ENCODE measurements at places on chromosomes 3 and 15.

DNA sequence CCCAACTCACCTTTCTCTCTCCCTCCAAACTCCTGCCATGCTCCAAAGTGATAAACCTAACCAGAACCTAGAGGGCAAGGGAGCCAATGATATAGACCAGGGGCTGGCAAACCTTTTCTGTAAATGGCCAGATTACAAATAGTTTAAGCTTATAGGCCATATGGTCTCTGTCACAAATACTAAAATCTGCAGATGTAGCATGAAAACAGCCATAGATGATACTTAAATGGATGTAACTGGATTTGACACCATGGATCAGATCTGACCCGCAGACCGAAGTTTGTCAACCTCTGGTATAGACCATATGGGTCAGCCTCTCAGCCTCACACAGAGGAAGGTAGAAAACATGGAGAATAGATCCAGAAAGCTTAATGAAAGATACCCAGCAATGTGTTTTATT, 165.2 kb upstream of the STT3B start:
- DNase-seq = no peak

GRCh38 chr3:81300324-81300927, 461.0 kb downstream of the GBE1 start:
- no peak for DNase-seq

GRCh38 chr3:10421996-10422395, 83.4 kb downstream of the ATP2B2 start:
- DNase-seq = no peak

GRCh38 chr3:193305356-193305755, 64.3 kb downstream of the PLAAT1 start:
- DNase-seq = no peak

- no peak for DNase-seq
These were observed 84.5 kb upstream of the TMEM108 start for GRCh38 chr3:132953683-132954082.

DNA sequence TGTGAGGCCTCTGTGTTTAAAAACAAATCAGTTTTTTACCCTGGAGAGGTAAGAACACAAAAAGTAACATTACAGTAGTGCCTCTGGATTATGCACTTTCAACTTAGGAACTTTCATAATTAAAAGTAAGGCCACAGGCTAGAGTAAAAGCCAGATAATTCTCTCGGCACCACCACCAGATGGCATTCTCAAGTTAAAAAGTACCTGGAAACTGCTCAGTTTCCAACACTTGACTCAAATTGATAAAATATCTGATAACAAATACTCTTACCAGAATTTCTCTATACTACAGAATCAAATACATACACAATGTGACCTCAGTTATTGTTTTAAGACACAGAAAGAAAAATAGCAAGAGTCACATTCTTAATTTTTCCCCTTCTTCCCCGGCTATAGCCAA, 19.9 kb downstream of the SPICE1 start:
- no peak for DNase-seq

GRCh38 chr3:98826126-98826525, 63.0 kb downstream of the ST3GAL6 start:
- DNase-seq = no peak

DNA sequence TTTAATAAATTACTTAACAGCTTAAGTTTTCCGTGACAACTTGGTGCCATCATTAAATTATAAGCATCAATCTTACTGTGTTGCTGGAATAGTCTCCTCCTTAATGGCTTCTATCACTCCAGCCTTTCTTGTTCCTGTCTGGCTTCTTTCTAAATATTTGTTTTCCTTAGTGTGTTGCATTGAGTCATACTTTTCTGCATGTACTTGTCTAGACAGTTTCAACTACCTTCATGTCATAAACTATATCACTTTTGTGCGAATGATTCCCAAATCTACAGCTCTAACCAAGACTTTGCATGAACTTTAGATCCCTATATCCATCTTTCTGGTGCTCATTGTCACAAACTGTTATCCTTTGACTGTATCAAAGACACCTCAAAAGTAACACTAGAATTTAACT, 78.4 kb downstream of the AKAP13 start:
- no peak for DNase-seq

- DNase-seq = no peak
These were observed 1.2 kb downstream of the CFAP91 start for GRCh38 chr3:119703820-119704531.

GRCh38 chr15:57563416-57563815, 28.3 kb upstream of the MYZAP start:
- DNase-seq = no peak

DNA sequence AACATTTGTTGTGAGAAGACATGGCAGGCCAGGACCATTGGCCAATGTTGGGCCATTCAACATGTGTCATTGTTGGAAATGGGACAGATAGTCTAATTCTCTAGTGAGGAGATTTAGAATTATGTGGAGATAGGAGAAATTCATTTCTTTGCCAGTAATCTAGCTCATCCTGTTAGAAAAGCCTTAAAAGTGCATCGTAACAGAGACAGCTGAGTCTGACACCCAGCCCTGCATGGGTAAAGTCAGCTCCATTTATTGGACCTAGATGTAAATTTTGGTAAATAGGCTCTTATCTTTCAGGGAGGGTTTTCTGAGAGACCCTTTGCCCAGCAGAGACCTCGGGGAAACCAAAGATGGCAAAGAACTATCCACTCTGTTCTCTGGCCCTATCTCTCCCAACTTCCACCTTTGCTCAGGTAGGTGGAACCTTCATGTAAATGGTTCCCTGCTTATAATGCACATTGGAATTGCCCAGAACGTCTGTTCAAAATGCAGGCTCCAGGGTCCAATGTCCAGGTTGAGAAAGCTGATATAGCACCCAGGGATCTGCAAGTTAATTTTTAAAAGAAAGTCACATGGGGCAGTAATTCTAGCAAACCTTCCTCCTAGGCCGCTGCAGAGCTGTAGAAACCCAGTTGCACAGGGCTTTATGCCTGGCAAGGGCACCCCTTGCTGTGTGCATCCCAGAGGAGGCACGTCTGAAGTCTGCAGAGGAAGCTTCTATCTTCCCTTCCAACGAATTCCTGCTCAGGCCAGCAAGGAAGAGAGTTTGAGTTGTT, 365.9 kb upstream of the PROK2 start:
- DNase-seq = no peak

- DNase-seq = no peak
These were observed 34.6 kb downstream of the MUC20 start for GRCh38 chr3:195755391-195755790.

- no peak for DNase-seq
These were observed 361.4 kb upstream of the CFAP20DC start for GRCh38 chr3:59411186-59411585.

DNA sequence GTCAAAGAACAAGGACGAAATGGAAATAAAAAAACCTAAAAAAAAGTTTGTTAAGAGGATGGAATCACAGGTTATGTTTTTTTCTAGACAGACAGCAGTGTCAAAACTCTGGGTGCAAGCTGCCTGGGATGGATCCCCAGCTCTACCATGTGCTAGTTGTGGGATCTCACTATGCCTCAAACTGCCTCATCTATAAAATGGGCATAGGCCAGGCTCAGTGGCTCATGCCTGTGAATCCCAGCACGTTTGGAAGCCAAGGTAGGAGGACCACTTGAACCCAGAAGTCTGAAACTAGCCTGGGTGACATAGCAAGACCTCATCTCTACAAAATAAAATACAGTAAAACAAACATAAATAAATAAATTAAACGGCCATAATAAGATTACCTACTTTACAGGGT, 4.6 kb downstream of the PLD1 start:
- no peak for DNase-seq

DNA sequence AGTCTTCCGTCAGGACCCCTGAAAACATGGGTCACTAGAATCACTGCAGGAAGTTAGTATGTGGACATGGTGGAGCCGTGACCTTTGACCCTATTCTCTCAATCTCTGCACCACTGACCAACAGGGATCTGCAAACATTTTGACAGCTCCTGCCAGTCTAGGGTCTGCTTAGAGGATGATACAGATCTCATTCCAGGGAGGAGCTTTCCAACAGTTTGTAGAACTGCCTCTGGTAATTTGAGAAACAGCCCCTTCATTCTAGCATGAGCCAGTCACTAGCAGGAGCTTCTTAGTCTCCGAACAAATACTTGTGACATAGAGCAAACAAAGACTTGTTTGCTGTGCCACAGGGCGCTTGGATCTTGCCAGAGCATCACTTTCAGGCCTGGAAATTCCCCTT, 270.3 kb upstream of the CFAP20DC start:
- DNase-seq = no peak

DNA sequence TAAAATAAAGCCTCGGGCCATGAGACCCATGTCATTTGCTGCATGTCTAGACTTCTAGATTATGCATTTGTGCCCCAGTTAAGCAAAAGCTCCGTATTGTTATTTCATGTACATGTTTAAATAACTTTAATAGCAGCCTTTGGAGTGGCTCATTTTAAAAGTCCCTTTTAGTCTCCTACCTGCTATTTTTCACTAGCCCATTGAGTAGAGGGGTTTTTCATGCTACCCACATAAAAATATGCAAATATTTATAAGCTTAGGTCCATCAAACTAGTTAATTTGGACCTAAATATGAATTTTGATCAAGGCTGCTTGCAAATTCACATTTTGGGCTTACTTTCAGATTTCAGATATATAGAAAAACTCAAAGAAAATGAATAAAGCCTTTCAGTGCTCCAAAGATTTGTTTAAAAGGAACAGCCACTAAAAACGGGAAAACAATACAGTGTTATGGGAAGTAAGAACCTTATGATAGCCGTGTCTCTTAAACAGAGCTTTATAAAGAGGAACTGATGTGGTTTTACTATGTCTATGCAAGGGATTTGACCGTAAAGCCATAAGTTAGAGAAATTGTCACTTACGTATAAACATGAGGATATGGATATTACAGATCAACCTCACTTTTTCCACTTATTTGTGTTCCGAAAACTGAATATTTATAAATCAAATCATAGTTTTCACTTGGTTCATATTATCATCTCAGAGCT, 30.0 kb downstream of the FILIP1L start:
- no peak for DNase-seq

DNA sequence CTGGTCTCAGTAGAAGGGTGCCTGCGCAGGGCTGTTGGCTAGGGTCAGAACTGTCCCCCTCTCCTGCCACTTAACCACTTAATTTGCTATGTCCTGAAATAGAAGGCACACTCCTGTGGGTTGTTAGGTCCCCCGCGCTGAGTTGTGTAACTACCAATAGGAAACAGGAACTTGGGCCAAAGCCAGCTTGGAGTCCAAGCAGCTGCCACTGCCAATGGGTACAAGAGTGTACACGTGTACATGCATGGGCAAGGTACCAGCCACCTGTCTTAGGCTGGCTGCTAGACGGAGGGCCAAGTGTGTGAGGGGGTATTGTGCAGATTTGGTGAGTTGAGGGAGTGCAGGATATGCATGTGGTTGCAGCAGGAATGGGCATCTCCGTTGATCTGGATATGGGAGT, 29.7 kb upstream of the POLG start:
- DNase-seq = no peak

- no peak for DNase-seq
These were observed 799 bp downstream of the VPS33B start for GRCh38 chr15:91021516-91022074.

DNA sequence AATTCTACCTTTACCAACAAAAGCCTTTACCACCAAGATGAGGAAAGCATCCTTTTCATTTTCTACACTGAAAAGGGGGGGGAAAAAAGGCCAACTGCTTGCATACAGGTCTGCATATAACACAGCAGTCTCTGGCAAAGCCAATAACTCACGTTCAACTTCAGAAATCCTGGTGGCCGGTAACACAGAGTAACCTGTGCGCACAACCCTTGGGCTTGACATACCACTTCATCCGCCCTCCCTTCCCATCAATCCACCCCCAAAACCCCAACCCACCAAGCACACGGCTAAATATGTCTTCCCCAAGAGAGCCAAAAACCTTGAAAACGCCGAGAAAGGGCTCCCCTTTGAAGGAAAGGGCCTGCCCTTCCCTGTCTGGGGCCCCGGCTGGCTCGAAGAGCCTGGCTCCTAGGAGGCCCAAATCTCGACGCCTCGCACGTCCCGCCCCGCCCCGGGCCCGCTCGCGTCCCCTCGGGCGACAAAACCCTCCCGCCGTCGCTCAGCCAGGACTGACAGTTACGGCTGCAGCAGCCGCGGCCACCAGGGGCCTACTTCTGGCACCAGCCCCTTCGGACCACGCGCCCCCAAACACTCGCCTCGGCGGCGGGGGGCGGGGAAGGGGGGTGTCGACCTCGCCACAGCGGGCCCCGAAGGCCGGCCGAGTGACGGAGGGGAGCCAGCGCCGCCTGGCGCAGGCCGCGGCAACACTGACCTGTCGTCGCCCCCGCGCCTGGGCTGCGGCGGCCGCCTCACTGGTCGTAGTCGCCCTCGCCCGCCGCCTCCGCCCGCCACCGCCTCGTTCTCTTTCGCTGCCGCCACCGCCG, 835 bp downstream of the UBE3A start:
- DNase-seq = peak; percentile 78

DNA sequence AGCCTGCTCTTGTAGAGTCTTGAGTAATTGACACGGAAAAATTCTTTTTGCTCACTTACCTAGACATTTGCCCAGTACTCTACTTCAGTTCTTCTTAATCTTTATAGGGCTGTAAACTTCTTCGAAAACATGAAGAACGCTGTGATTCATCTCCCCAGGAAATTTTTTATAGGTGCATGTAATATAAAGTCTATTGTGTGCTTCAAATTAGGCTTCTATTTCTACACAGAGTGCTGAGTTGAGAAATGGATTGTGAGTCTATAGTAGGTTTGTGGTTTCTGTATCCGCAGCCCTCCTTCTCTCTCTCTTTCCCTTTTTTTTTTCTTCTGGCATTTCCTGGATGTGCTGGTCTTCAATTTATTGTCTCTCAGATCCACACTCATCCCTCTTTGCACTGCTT, 183.3 kb upstream of the DCBLD2 start:
- no peak for DNase-seq

DNA sequence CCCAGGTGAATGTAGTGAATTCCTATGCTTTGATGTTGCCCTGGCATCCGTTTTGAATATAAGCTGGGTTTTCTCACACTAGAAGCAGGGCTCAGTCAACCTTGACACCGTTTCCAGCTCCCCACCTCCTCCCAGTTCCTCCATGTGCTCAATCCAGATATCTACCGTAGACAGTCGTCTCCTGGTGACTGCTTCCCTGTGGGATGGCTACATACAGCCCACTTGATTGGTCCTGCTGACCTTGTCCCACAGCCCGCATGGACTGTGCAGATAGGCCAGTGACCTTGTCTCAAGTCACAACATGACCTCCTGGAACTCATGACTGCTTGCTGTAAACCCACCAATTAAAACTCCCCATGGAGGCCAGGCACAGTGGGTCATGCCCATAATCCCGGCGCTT, 8.1 kb downstream of the SEMA7A start:
- DNase-seq = no peak

DNA sequence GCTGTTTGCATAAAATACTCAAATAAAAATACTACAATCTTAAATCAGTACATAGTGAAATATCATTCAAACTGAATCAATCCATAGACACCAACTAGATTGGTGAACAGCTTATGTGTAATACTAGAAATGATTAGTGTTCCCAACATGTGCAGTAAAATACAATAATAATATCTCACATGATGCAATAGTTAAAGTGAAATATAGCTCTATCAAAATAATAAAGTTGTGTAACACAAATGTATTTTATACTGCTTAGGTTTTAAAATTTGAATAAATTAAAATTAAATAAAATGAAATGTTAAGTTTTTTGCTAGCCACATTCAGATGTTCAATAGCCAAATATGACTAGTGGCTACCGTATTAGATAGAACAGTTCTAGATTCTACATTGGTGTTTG, 714.1 kb downstream of the ZNF385D start:
- no peak for DNase-seq

All from type B pancreatic cell (in vitro differentiated cells).